ENCODE measurements at places on chromosomes 12 and 14.

- H3K4me3 ChIP-seq = no peak overlapping the region
- H3K27ac ChIP-seq = no peak overlapping the region
- H3K36me3 ChIP-seq = no peaks in the 10 kb centered on the region
- H3K27me3 ChIP-seq = no peaks in the 10 kb centered on the region
- no peaks in the 10 kb centered on the region for H3K4me1 ChIP-seq
These were observed 15.5 kb downstream of the KIF21A start for GRCh38 chr12:39427360-39427808.

- H3K27me3 ChIP-seq = no peaks in the 10 kb centered on the region
- no peak overlapping the region for H3K4me3 ChIP-seq
- H3K36me3 ChIP-seq = no peaks in the 10 kb centered on the region
These were observed 18.6 kb upstream of the ABCD2 start for GRCh38 chr12:39638178-39638577.

DNA sequence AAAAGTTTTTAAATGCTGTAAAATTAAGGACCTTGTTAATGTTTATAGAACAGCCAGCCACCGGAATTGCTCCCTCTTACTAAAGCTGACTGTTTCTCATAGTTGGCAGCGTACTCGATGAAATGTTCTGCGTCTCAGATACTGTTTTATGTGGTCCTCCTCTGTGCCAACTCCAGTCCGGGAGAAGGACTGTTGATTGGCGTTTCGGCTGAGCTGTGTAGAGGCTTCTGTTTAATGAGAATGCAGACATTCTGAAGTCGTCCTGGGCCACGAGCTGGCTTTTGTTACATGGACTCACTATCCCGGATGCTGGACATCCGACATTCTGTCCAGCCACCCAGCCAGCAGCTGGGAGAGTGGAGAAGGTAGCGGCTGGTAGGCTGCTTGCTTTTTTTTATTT, 75.4 kb downstream of the WDR20 start:
- DNase-seq = no peak
- no peak overlapping the region for H3K4me3 ChIP-seq
- no peaks in the 10 kb centered on the region for H3K4me1 ChIP-seq

- H3K4me1 ChIP-seq = no peaks in the 10 kb centered on the region
- no peaks in the 10 kb centered on the region for H3K27me3 ChIP-seq
- no peak overlapping the region for H3K4me3 ChIP-seq
- no peak overlapping the region for H3K27ac ChIP-seq
These were observed 94.1 kb downstream of the PLCZ1 start for GRCh38 chr12:18643681-18644080.

DNA sequence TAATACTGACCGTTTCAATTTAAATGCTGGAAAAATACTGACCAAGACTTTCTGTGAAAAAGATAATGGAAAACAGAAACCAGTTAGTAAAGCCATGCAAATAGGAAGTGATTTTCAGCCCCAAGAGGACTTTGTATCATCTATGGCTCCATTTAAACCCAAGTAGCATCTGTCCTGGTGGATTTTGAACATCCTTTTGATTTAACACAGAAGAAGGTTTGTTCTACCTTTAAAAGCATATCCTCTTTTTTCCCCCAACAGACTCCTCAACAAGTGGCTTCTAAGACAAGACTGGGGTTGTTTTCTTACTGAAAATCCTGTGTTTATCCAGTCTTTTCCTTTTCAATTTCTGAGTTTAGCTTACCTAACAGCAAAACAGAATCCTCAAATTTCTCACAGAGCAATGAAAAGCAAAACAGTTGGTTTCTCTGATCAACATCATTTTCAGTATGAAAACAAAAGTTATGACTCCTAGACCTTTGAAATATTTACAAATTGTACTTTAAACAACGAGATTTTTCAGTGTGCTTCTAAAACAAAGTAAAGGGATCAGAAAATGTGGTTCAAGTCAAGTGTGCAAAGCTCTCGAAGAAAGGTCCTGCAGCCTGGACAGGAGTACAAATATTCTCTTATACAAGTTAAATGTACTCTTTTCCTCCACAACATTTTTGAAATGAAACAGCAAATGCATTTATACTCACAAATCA, 2.9 kb downstream of the PHLDA1 start:
- H3K4me3 ChIP-seq = peak overlapping the region; percentile 98
- H3K36me3 ChIP-seq = 0 out of 3 replicates have a peak, but pooled peaks cover 5% of the 10 kb centered on the region
- no peak overlapping the region for H3K27ac ChIP-seq
- peaks cover 2% of the 10 kb centered on the region for H3K4me1 ChIP-seq
- no peaks in the 10 kb centered on the region for H3K27me3 ChIP-seq
- no peak for DNase-seq

- H3K4me1 ChIP-seq = no peaks in the 10 kb centered on the region
- no peaks in the 10 kb centered on the region for H3K36me3 ChIP-seq
- DNase-seq = no peak
- no peaks in the 10 kb centered on the region for H3K27me3 ChIP-seq
These were observed 29.5 kb upstream of the FBXO34 start for GRCh38 chr14:55241673-55242072.

DNA sequence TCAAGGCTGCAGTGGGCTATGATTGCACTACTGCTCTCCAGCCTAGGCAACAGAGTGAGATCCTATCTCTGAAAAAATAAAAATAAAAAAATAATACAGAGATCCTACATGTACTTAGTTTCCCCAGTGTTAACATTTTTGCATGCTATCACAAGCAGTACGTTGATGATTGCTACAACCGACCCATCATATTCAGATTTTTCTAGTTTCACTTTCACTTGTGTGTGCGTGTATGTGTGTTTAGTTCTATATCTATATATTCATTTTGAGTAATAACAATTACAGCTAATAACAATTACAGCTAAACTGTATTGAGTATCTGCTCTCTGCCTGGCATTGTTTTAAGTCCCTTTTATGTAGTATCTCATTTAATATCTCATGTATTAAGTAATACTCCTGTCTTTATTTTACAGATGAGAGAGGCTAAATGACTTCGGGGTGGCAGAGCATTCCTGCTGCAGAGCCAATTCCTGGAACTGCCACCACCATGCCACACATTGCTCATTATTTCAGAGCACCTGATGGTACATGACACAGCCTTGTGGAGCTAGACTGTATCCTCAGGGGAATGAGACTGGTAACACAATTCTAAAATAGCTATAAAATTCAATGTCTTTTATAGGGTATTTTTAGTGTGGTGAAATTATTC, 153.1 kb downstream of the BCAT1 start:
- H3K27me3 ChIP-seq = no peaks in the 10 kb centered on the region
- H3K27ac ChIP-seq = no peak overlapping the region
- no peaks in the 10 kb centered on the region for H3K4me1 ChIP-seq
- no peak for DNase-seq
- H3K36me3 ChIP-seq = no peaks in the 10 kb centered on the region

- H3K4me1 ChIP-seq = no peaks in the 10 kb centered on the region
- H3K27me3 ChIP-seq = no peaks in the 10 kb centered on the region
- no peak for DNase-seq
- no peak overlapping the region for H3K27ac ChIP-seq
- H3K4me3 ChIP-seq = no peak overlapping the region
- H3K36me3 ChIP-seq = peaks cover 33% of the 10 kb centered on the region
These were observed 1.7 kb upstream of the LDHB start for GRCh38 chr12:21659383-21659782.

DNA sequence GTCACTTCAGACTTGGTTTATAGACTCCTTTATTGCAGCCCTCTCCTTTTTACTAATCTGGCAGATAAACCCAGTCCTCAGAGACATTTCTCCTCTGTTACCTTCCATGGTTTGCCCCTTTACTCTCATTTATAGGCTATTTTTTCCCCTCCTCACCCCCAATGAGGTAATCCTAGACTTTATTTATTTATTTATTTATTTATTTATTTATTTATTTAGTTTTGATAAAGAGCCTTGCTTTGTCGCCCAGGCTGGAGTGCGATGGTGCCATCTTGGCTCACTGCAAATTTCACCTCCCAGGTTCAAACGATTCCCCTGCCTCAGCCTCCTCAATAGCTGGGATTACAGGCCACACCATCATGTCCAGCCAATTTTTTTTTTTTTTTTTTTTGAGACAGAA, 8.4 kb downstream of the FGD4 start:
- peaks cover 7% of the 10 kb centered on the region for H3K4me1 ChIP-seq
- DNase-seq = no peak
- H3K27me3 ChIP-seq = no peaks in the 10 kb centered on the region
- no peak overlapping the region for H3K4me3 ChIP-seq
- H3K27ac ChIP-seq = no peak overlapping the region

GRCh38 chr12:113860950-113861349, 105.2 kb downstream of the RBM19 start:
- H3K36me3 ChIP-seq = peaks cover 2% of the 10 kb centered on the region
- H3K27ac ChIP-seq = no peak overlapping the region
- H3K4me3 ChIP-seq = no peak overlapping the region

- H3K27ac ChIP-seq = no peak overlapping the region
- no peaks in the 10 kb centered on the region for H3K27me3 ChIP-seq
- H3K36me3 ChIP-seq = no peaks in the 10 kb centered on the region
- H3K4me1 ChIP-seq = no peaks in the 10 kb centered on the region
- H3K4me3 ChIP-seq = no peak overlapping the region
These were observed 37.8 kb upstream of the DDHD1 start for GRCh38 chr14:53190938-53191337.

DNA sequence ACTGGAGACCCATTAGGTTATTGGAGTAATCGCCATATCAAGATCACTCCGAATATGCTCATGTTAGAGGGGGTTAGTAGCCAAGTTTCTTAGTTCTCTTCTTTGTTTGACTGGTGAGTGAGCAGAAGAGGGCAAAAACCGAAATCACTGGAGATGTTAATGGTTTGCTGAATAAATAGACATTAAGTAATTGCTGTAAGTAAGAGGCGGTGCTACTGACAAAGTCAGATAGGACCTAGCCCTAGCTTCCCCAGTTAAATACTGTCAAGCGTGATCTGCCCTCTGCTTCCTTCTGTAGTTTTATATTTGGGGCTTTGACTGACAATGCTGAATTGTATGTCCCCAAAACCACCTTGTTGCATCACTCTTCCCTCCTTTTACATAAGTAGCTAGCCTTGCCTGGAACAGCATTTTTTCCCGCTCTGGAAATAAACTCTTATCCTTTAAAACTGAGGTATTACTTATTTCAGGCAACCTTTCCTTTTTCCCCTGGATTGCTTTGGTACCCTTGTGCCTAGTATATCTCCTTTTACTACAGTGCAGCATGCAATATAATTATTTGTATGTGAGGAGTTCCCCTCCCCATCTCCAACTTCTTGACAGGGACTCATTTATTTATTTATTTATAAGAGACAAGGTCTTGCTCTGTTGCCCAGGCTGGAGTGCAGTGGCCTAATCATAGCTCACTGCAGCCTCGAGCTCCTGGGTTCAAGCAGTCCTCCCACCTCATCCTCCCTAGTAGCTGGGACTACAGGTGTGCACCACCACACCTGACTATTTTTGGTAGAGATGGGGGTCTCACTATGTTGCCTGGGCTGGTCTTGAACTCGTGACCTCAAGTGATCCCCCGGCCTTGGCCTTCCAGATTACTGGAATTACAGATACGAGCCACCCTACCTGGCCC, 1.4 kb downstream of the SNRPF start:
- no peak overlapping the region for H3K4me3 ChIP-seq
- 0 out of 2 replicates have a peak, but pooled peaks cover 2% of the 10 kb centered on the region for H3K4me1 ChIP-seq
- no peak overlapping the region for H3K27ac ChIP-seq
- peaks cover 40% of the 10 kb centered on the region for H3K36me3 ChIP-seq
- H3K27me3 ChIP-seq = no peaks in the 10 kb centered on the region

GRCh38 chr12:102811110-102811737, 105.8 kb downstream of the PAH start:
- no peaks in the 10 kb centered on the region for H3K36me3 ChIP-seq
- no peak overlapping the region for H3K27ac ChIP-seq
- no peaks in the 10 kb centered on the region for H3K27me3 ChIP-seq
- no peaks in the 10 kb centered on the region for H3K4me1 ChIP-seq
- H3K4me3 ChIP-seq = no peak overlapping the region
- peak; percentile 67 for DNase-seq

- no peaks in the 10 kb centered on the region for H3K27me3 ChIP-seq
- peaks cover 5% of the 10 kb centered on the region for H3K36me3 ChIP-seq
- no peak overlapping the region for H3K27ac ChIP-seq
- H3K4me1 ChIP-seq = no peaks in the 10 kb centered on the region
These were observed 133.8 kb downstream of the SLC2A13 start for GRCh38 chr12:39972119-39972518.

GRCh38 chr12:112361271-112361670, 21.0 kb downstream of the HECTD4 start:
- H3K27ac ChIP-seq = no peak overlapping the region
- H3K4me3 ChIP-seq = no peak overlapping the region
- no peaks in the 10 kb centered on the region for H3K4me1 ChIP-seq

GRCh38 chr12:62106547-62107185, 153.5 kb upstream of the USP15 start:
- peak; percentile 38 for DNase-seq
- H3K36me3 ChIP-seq = peaks cover 10% of the 10 kb centered on the region
- no peak overlapping the region for H3K27ac ChIP-seq

DNA sequence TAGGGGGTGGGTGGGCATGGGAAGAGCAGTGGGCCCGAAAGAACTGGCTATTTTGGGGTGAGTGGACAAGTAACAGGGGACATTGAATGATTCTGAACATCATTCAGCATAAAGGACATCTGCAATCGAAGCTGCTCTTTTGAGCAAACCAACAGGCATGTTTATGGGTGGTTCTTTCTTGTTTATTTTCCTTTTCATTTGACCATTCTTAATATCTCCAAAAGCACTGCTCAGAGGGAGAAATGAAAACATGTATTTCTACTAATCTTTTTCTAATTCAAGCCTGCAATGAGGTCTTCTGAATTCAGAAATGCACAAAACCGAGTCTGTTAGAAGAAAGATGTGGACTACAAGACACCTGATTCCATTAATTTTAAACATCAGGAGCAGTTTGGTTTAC, 54.0 kb downstream of the NUAK1 start:
- peaks cover 8% of the 10 kb centered on the region for H3K36me3 ChIP-seq
- peaks cover 4% of the 10 kb centered on the region for H3K4me1 ChIP-seq
- no peak overlapping the region for H3K27ac ChIP-seq
- DNase-seq = no peak
- no peak overlapping the region for H3K4me3 ChIP-seq
- no peaks in the 10 kb centered on the region for H3K27me3 ChIP-seq

DNA sequence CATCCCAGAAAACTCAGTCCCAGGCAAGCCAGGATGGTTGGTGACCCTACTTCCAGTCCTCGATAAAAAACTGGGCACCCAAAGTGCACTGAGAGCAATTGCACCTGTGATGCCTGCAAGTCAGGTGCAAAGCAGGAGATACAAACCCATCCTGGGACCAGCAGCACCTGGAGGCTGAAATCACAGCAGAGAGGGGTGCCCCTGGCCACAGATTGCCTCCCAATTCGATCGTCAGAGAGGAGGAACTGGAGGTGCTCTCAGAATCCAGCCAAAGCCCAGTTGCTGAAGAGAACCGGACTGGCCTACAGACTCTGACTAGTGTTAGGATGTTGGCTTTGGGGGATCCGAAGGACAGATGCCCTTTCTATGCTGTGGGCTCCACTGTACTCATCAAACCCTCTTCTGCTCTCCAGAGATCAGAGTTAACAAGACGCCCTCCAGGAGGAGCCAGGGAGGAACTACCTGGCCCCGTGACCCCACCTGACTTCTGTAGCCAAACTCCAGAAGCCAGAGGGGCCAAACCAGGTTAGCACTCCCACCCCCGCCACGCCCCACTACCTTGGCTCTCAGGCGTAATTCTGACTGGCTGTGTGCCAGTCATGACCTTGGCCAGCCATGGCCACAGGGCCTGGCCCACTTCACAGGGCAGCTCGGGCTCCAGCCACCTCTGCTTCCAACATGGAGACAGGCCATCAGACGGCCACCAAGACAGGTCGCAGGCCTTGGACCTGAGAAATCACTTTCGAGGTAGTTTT, 284.5 kb upstream of the RTL1 start:
- H3K27ac ChIP-seq = no peak overlapping the region
- H3K36me3 ChIP-seq = no peaks in the 10 kb centered on the region
- H3K4me1 ChIP-seq = no peaks in the 10 kb centered on the region
- no peak overlapping the region for H3K4me3 ChIP-seq

- no peak overlapping the region for H3K4me3 ChIP-seq
- DNase-seq = no peak
- H3K36me3 ChIP-seq = peaks cover 21% of the 10 kb centered on the region
- no peak overlapping the region for H3K27ac ChIP-seq
These were observed 125.8 kb downstream of the CCDC91 start for GRCh38 chr12:28316049-28316448.
